ENCODE measurements at places on chromosomes 11 and 22.

DNA sequence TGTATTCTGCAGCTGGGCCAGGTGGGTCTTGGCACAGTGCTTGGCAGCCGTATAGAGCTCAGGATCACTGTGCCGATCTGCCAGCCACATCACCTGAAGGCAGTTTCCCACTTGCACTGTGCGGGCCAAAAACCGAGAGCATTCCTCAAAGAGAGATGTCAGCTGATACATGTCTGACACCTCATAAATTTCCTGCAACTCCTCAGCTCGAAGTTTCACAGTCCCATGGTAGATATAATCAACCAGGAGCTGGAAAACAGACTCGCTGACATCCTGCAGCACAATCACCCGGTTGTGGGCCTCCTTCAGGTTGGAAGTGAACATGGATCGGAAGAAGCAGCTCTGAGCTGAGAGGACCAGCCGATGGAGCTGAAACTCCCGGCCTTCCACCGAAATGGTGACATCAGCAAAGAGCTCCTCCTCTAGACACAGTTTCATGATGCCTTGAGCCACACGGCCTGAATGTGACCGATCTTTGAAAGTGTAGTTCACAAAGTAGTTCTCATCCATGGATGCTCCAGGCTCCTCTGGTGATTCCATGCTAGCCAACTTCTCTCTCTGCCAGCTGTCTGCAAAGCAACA lies 1.2 kb downstream of the KBTBD4 start:
- no peak for DNase-seq

- DNase-seq: no peak
Observed at GRCh38 chr11:131612533-131612932, 242.1 kb downstream of the NTM start.

- no peak for DNase-seq
Observed at GRCh38 chr11:11415901-11416300, 62.9 kb upstream of the CSNK2A3 start.

- no peak for DNase-seq
Observed at GRCh38 chr11:73761403-73761945, 600 bp upstream of the RAB6A start.

DNA sequence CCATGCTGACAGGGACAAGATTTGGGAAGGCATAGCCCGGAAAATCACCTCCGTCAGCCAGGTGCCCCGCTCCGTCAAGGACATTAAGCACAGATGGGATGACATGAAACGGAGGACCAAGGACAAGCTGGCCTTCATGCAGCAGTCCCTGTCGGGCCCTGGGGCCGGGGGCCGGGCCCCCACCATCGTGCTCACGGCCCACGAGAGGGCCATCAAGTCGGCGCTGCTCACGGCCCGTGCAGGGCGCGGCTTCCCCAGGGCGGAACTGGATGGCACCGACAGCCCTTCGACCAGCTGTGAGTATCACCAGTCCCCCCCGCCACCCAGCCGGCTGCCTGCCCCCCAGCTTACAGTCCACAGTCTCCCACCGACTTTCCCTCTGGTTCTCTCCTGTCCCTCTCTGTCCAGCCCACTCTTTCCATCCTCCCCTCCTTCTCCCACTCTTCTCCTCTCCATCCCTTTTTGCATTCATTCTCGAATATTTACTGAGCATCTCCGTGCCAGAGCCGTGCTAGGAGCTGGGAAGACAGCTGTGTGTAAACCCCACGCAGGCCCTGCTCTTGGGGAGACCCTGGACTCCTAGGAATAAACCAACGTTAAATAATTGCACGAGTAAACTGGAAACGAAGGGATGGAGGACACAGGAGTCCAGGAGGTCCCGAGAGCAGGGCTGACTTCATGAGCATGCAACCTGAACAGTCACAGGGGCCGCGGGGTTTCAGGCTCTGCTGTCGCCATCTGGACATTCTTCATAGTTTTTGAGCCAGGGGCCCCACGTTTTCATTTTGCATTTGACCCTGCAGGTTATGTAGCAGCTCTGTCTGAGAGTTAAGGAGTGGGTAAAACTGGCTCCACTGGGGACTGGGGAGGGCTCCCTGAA lies 62.8 kb downstream of the PRDM11 start:
- no peak for DNase-seq

- DNase-seq: no peak
Observed at GRCh38 chr11:16299390-16299789, 57.0 kb downstream of the SOX6 start.

DNA sequence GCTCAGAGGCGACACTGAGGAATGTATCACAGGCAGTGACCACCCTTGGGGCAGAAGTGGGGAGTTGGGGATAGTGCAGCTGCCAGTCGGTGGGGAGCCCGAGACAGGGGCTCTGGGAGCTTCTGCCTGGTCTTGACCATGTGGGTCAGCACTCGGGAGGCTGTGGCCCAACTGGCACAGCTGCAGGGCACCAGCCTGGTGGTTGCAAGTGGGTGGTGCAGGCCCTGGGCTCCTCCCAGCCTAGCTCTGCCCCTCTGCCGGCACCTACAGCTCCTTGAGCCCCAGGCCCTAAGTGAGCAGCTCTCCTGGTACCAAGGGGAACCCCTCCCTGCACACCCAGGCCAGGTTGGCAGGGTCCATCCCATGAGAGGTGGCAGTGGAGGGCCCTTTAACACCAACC lies 12.6 kb upstream of the RASL10A start:
- no peak for DNase-seq

- DNase-seq: no peak
Observed at GRCh38 chr11:104637662-104638170, 260.5 kb downstream of the CASP12 start.

GRCh38 chr11:118380571-118380970 lies 20.8 kb upstream of the ATP5MG start:
- no peak for DNase-seq

- no peak for DNase-seq
Observed at GRCh38 chr11:46391578-46392420, at the start of gene CHRM4. TSS of gene CHRM4 (minus strand) at chr11:46391776. CDS start at chr11:46386557, 5,219 bp downstream.

DNA sequence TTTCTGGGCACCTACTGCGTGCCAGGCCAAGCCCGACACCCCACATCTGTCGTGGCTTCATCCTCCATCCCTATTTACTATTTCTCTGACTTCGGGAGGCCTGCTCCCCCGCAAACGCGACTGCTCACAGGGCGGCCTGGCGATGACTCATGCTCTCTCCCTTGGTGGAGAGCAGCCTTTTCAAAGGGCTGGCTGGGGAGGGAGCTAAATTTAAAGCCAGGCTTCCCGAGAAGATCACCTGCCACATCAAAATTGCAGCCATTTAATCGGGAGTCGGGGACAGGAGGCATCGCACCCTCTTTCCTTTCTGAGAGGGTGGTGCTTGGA lies 24.9 kb upstream of the SHISAL1 start:
- DNase-seq: no peak

DNA sequence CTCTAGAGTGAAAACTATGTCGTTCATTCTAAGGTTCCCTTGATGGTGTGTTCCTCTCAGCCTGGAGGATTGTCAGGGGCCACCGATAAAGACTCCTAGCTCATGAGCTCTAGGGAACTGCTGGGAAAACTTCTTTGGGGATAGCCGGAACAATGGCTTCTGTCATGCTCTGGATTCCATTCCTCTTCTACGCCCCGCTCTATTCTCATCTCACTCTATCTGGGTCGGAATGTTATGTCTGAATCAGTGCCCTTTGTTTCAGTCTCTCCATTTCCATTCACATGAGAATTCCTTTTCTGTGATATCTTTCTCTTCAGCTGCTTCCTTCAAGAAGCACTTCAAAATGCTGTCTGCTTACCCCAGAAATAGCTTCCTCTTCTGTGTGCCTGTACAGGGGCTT lies 16.9 kb upstream of the SLCO2B1 start:
- DNase-seq: no peak

DNA sequence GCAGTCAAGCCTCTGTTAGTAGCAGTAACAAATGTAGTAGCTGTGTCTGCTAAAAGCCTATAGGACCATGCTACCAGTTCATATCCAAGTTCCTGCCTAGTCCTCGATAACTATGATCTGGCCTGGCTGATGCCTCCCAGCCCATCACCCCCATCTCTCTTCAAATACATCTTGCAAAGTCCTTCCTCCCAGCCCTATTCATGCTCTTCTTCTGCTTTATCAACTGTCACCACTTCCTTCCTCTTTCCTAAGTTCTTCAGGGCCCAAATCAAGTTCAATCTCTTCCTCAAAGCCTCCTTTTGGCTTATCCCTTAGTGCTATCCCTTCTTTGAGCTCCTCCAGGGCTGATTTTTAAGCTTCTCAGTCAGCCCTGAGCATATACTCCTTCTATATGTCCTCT lies 150.9 kb upstream of the THY1 start:
- no peak for DNase-seq

DNA sequence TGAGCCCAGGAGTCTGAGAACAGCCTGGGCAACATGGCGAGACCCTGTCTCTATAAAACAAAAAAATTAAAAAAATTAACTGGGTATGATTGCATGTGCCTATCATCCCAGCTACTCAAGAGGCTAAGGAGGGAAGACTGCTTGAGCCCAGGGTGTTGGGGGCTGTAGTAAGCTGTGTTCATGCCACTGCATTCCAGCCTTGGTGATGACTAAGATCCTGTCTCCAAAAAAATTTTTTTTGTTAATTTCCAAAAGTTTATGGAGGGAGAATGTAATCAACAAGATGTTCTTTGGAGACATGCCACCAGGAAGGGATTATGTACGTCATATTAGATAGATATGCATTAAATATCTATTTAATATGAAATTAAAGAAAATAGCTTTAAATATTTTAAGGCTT lies 267.5 kb downstream of the SBF2 start:
- no peak for DNase-seq

DNA sequence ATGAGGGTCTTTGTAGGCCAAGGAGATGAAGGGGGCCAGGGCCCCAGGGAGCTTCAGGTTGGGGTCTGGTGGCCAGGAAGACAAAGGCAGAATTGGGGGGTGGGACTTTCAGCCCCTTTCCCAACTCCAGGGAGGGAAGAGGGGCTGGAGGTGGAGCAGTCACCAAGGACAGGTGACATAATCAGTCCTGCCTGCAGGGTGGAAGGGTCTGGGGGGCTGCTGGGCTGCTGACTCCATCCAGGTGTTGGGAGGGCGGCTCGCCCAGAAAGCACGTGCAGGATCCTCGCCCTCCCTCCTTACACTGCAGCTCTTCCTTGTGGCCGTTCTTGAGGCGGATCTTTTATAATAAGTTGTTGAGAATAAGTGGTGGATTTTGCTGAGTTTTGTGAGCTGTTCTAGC lies 1491.1 kb downstream of the TBC1D22A start:
- DNase-seq: no peak

DNA sequence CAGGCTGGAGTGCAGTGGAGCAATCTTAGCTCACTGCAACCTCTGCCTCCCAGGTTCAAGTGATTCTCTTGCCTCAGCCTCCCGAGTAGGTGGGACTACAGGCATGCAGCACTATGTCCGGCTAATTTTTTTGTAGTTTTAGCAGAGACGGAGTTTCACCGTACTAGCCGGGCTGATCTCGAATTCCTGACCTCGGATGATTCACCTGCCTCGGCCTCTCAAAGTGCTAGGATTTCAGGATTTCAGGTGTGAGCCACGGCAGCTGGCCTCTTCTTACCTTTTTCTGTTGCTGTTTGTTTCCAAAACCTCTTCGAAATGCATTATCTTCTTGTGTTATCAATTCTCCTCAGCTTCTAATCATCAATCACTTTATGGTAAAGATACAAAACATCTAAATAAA lies 22.1 kb upstream of the TMEM135 start:
- DNase-seq: no peak

GRCh38 chr22:30185129-30185528 lies 61.4 kb downstream of the LIF start:
- no peak for DNase-seq

DNA sequence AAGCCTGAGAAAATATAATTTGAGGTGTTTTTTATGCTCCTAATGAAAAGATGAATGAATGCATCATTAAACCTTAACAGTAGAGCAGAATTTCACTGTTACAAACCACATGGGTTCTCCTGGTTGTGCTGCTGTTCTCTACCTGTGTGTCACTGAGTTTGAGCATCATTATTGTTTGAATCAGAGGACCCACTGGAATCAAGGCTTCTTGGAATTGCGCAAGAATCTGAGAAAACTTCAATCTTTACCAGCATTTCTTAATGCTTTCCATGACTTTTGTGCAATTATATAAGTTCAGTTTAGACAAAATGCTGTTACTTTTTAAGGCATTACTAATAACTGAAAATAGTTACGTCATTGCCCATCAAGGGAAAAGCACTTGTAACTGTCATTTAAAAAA lies 18.8 kb upstream of the RBX1 start:
- DNase-seq: no peak

GRCh38 chr11:19378814-19379213 lies 138.1 kb upstream of the E2F8 start:
- no peak for DNase-seq

- DNase-seq: no peak
Observed at GRCh38 chr22:33036881-33037280, 21.3 kb downstream of the SYN3 start.

DNA sequence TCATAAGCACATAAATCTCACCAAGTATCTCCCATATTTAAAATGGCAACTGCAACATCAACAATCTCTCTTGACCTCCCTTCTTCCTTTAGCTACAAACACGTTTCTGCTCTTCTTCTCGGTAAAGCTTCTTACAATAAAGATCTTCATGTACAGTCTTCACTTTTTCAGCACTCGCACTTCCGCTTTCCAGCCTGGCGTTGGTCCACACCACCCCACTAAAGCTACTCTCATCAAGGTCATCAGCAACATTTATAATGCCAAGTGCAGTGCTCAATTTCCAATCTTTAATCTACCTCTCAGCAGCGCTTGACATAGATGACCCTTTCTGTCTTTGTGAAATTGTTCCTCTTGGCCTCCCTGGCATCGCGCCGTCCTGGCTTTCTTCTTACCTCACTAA lies 33.6 kb downstream of the NTM start:
- DNase-seq: no peak

DNA sequence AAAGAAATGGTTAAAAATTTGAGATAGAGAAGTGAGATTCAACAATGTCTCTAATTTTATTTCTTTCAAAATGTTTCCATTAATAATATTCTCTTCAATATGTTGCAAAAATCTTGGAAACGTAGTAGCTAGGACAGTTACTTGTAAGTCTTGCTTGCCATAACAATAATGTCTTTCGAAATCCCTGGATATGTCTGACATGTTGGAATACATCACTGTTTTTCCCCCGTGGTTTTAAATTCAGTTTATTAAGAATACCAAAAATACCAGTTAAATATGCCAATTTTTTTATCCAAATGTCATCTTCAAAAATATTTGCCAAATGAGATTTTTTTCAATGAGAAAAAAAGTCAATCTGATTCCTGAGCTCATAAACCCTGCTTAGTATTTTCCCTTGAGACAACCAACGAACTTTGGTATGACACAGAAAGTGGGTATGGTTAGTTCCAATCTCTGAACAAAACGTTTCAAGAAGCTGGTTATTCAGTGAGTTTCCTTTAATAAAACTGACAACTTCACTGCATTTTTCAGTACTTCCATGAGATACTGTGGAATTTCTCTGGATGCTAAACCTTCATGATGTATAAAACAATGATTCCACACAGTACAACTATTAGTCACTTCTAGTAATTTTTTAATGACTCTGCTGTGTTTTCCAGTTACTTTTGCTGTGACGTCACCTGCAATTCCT lies 36.7 kb upstream of the AMPD3 start:
- DNase-seq: no peak

DNA sequence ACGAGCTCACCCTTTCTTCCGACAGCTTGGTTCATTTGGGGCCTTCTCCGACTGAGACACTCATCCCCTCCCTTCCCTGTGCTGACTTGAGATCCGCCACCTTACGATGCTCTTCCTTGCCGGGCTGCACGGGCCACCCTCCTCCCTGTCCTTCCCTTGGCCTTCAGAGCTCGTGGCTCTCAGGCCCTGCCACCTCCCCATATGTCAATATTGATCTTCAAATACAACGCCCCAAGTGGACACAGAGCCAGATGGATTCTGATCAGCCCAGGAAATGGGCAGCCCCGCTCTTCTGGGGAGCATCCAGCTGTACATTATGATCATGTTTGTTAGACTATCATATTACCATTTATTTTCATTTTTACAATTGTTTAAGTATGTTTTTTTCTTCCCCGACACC lies 812.8 kb downstream of the TBC1D22A start:
- no peak for DNase-seq

All from hematopoietic multipotent progenitor cell treated with erythropoietin and hydrocortisone succinate and interleukin-3 and kit ligand, for 17 days (in vitro differentiated cells).